ENCODE measurements at places on chromosomes 3 and 15.

DNA sequence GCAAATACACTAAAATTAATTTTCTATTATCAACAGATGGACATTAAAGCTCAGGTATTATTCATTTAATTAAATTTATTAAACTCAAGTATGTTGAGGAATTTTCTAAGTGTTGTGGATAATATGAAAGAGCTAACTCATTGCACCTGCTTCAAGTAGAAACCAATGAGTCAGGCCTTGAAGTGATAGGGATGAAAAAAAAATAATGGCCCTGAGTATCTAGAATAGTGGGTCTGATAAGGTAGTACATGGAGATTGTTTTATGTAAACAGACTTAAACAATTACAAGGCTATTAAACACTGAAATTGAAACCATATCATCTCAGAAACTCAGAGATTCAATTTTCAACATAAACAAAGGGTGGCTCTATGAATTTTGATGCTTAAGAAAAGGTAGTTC lies 857.1 kb upstream of the GBE1 start:
- no peak for DNase-seq

DNA sequence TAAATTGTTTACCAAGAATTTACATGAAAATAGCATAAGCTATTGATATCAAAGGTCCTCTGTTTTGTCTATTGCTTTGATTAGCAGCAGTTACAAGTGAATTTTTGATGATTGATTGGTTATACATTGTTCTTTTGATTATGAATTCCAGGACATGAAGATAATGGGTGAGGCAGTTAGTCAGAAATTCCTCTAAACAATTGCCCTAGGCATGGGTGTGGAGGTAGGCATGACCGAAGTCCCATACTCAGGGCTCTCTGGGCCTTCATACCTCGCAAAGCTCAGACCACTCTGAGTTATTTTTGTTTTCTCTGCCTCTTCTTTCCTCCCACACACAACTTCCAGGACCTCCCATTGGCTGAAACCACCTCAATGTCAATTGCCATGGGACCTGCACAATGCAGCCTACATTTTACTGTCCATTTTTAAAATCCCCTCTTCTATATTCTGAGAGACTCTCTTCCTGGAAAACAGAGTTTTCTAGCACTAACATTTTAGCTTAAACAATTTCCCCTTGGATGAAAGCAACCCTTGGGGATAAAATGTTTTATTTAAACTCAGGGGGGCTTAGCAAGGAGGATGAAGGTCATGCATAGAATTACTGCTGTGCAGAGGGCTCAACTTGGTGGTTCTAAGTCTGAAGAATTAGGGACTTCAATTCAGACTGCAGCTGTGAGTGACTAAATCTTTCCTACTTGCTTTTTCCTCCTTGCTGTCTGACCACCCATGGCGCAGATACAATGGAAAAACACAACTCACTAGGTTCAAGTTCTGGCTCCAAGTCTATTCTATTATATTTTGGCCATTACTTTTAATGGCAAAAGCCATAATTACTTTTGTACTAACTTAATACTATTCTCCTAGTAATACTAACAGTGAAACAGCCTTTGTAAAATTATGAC lies 594.8 kb downstream of the NTRK3 start:
- no peak for DNase-seq

DNA sequence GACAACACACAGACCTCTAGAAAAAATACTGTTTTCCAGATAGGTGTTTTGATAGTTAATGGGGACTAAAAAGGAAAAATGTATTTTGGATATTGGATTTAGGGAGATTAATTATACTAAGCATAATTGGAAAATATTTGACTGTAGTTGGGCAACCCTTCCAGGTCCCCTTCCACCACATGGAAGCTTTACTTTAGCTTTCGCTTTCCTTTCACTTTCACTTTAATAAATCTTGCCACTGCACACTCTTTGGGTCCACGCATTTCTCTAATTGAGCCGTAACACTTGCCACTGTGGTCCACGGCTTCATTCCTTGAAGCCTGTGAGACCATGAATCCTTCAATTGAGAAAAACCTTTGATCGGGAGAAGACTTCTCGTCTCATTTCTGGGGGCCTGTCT lies 15.5 kb downstream of the GLDN start:
- DNase-seq: no peak

- no peak for DNase-seq
These were observed 211.7 kb upstream of the TTC14 start for GRCh38 chr3:180390313-180390712.

GRCh38 chr3:186303965-186304364 lies 58.1 kb downstream of the DGKG start:
- DNase-seq: no peak

DNA sequence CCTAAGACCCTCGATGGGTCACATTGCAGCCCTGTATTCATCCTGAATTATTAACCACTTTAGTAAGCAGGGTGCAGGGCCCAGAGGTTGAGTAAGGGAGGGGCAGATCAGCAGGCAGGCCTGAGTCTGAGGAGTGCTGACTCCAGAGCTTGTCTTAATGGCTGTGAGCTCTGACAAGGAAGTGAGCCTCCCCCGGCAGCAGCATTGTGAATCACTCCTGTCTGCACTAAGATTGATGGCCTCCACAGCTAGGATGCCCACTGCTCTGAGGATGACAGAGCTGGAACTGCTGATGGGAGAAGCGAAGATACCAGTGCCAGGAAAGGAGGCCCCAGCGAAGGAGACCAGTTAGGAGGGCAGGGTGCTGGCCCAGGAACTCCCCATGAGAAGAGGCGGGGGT lies 46.5 kb upstream of the CCDC174 start:
- no peak for DNase-seq

- DNase-seq: no peak
These were observed 18.9 kb downstream of the GREM1 start for GRCh38 chr15:32736701-32737061.

GRCh38 chr3:56909349-56909748 lies 107.6 kb upstream of the ARHGEF3 start:
- DNase-seq: no peak

- DNase-seq: no peak
These were observed 9.0 kb downstream of the CCK start for GRCh38 chr3:42257007-42257406.

DNA sequence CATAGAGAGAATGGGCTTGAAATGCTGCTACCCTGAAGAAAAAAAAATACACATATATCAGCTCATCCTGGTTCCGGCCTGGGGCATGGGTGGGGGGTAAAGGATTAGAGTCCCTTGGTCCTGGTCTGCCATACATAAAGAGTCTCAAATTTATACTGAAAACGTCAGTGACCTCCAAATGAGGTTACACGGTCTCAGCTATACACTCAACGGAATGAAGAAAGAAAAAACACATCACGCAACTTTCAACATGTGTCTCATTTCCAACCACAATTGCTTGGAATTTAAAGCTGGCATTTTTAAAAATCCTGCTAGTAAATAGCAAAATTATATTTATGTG lies 612.8 kb downstream of the MCTP2 start:
- DNase-seq: no peak

- no peak for DNase-seq
These were observed 216.8 kb upstream of the RBMS3 start for GRCh38 chr3:29064085-29064484.

DNA sequence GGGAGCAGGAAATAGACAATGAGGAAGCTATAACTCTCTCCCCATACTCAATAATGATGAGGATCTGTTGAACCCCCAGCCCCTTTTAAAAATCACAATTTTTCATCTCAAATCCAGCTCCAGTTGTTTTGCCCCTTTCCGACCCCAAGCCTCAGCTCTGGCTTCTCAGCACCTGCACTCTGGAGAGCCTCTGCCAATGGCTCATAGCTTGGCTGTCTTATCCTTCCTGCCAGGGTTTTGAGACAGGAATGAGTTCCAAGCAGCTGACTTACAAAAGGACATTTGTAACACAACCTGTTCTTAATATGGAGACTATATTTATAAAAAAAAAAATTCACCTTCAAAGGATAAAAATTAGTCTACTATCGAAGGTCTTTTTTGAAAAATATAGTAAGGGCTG lies 105.9 kb upstream of the NEDD4 start:
- DNase-seq: no peak

DNA sequence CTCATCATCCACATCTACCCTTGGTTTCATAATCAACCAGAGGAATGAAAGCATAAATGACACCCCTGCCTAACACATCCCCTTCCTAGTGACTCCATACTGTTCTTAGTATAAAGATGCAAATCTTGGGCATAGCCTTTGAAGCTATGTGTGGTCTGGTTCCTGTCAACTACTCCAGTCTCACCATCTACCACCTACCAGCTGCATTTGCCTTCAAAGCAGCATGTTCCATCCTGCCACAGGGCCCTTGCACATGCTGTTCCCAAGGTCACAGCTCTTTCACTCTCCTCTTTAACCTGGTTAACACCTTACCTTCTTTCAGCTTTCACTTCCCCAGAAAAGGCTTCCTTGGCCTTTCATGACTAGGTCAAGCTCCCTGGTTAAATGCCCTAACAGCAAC lies 62.3 kb upstream of the ARHGEF3 start:
- DNase-seq: peak; percentile 48

DNA sequence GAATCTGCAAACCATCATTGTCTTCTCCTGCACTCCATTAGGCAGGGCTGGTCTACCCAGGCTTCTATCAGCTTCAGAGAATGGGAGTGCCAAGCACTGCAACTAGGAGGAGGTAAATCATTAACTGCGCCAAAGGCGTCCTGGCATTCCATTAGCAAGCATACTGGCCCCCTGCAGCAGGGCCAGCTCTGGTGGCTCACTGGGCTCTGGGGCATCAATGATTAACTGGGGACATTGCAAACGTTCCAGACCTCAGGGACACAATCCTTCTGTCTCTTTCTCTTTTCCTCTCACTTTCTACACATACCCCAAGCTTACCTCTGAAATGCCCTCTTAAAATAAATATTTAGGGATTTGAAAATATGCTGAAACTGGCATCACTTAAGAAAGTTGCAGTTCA lies 129.0 kb downstream of the MYLK start:
- DNase-seq: no peak

- no peak for DNase-seq
These were observed 84.0 kb downstream of the ATP13A4 start for GRCh38 chr3:193470710-193471109.

DNA sequence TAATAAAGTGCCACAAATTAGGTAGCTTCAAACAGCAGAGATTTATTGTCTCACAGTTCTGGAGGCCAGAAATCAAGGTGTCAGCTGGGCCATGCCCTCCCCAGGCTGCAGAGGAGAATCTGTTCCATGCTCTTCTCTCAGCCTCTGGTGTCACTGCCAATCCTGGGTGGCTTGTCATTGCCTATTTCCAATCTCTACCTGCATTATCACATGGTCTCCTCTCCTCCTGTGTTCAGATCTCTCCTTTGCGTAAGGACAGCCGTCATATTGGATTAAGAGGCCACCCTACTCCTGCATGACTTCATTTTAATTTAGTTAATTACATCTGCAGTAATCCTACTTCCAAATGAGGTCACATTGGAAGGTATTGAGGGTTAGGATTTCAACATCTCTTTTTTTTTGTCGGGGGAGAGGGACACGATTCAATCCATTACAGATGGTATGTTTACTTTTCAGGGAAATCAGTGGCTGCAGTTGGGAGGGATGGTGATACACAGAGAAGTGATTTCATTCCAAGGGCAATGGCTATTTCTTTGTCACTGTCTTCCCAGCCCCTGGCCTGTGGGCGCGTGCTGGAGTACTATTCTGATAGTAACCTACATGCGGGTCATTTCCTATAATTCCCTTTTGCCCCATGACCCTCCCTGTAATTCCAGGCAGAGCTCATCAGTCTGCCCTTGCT lies 169.4 kb downstream of the MINAR1 start:
- DNase-seq: no peak

GRCh38 chr15:52746162-52746757 lies 43.9 kb downstream of the ONECUT1 start:
- DNase-seq: no peak

- no peak for DNase-seq
These were observed 47.2 kb downstream of the THBS1 start for GRCh38 chr15:39628144-39628508.

- no peak for DNase-seq
These were observed 12.4 kb downstream of the PIF1 start for GRCh38 chr15:64813075-64813474.

GRCh38 chr3:106688464-106688863 lies 688.8 kb upstream of the CCDC54 start:
- DNase-seq: no peak

DNA sequence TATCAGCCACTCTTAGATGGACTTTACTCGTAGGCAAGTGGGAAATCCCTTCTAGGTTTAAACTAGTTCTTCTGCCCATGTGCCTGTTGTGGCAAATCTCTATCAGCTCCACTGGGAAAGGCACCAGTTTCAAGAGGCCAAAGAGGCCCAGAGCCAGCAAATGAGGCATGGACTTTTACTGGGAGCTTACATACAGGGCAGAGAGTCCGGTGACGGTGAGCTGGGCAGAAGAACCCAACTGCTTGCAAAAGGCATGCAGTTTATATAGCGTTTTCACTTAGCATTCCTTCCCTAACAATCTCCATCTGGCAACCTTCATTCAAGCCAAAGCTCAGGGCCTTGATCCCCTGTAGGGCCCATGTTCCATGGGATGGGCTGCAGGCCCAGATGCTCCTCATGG lies 93.0 kb upstream of the C3orf80 start:
- DNase-seq: no peak

DNA sequence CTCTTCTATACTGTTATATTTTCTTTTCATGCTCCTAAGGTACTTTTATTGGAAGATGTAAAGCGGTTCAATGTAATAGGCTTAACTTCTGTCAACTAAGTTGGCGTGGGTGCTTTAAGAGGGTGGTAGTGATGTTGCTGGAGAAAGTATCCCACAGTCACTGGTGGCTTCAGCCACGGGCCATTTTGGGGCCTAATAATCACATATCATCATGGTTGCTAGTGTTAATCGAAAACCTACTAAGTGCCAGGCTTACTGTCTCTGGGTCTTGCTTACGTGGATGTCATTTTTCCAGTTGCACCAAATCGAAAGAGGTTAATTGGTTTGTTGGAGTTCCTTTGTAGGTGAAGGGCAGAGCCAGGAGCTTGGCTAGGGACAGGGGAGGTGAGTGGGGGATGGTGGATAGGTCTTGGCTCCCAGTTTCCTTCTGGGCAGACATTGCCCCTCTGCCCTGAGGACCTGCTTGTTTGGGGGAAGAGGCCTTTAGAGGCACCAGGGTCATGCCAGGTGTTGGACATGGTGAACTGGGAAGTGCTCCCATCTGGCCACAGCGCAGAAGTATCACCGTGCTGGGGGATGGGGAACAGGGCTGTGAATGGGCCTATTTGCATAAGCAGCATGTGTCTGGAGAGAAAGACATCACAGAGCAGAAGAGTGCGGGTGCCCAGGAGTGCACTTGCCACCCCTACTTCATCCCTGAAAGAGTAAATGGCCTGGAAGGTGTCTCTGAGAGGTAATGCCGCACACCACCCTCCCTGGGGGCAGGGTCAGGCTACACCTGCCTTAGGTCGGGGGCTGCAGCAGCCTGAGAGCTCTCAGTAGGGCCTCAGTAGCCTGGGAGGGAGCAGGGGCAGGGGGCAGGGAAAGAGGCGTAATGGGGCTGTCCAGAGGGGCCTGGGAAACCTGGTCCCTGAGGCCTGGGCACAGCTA lies 62.4 kb upstream of the POLG start:
- no peak for DNase-seq

Data from stimulated activated CD4-positive, alpha-beta T cell treated with anti-CD3 and anti-CD28 coated beads, Interleukin-2, amount 100 ng/mL, for 24 hours (primary cell).